ENCODE measurements at places on chromosomes 4 and X. TPM values are rescaled to one million over a fixed set of nuclear protein-coding genes. Genes with fewer than 3 reads are reported as not detected.

GRCh38 chr4:24686866-24687692 is 102.7 kb upstream of the DHX15 start:
- no peaks in the 10 kb centered on the region for H3K36me3 ChIP-seq
- no peaks in the 10 kb centered on the region for H3K4me1 ChIP-seq
- no peak overlapping the region for H3K27ac ChIP-seq
- H3K27me3 ChIP-seq, result no peaks in the 10 kb centered on the region
- no peak overlapping the region for H3K4me3 ChIP-seq
- peak; percentile 0 for DNase-seq

- H3K4me3 ChIP-seq, result no peak overlapping the region
- H3K27me3 ChIP-seq, result no peaks in the 10 kb centered on the region
- no peak overlapping the region for H3K27ac ChIP-seq
- no peaks in the 10 kb centered on the region for H3K4me1 ChIP-seq
These were observed 38.7 kb upstream of the DCLK2 start for GRCh38 chr4:150039274-150040127.

GRCh38 chr4:80610845-80611677 is 275.5 kb downstream of the CFAP299 start:
- H3K4me1 ChIP-seq, result no peaks in the 10 kb centered on the region
- H3K4me3 ChIP-seq, result no peak overlapping the region
- no peak for DNase-seq
- peaks cover 2% of the 10 kb centered on the region for H3K27me3 ChIP-seq
- H3K36me3 ChIP-seq, result no peaks in the 10 kb centered on the region
- H3K27ac ChIP-seq, result no peak overlapping the region

DNA sequence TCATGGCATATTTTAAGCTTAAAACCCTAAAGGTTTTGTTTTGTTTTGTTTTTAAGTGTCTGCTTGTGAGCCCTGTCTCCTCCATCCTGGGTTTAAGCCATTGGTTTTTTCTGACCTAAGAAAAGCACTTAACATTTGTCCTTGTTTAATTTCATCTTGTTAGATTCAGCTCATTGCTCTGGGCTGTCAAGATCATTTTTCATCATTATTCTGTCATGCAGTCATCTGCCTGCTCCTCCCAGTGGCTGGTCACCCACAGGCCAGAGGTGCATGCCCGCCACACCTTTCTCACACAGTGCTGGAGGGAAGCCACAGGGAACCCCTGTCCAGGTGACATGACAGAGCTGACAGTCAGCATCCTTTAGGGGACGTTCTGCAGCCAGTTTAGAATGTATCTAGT is 11.7 kb upstream of the REELD1 start:
- H3K36me3 ChIP-seq, result no peaks in the 10 kb centered on the region
- no peaks in the 10 kb centered on the region for H3K4me1 ChIP-seq
- H3K27me3 ChIP-seq, result no peaks in the 10 kb centered on the region
- no peak for DNase-seq
- no peak overlapping the region for H3K27ac ChIP-seq
- no peak overlapping the region for H3K4me3 ChIP-seq

DNA sequence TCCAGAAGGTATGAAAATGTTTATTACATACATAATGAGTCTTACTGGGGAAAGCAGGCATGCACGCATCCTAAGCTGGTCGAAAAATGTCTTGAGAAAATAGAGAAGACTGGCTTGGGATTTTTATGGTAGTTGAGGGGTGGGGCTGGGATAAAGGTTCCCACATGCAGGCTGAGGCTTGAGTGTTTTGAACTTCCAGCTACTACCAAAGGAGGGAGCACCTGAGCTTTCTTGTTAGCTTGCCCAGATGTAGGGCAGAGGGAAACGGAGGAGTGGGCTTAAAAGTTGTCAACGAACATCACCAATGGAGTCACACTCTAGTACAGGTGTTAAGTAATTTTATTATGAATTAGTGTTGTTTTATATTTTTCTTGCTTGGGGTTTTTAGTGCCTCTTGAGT is 39.6 kb upstream of the SRPX start:
- H3K36me3 ChIP-seq, result no peaks in the 10 kb centered on the region
- DNase-seq, result no peak
- H3K4me3 ChIP-seq, result no peak overlapping the region

GRCh38 chrX:43552703-43553102 is 103.4 kb upstream of the MAOA start:
- DNase-seq, result no peak
- H3K27ac ChIP-seq, result no peak overlapping the region
- H3K4me1 ChIP-seq, result peaks cover 4% of the 10 kb centered on the region
- no peak overlapping the region for H3K4me3 ChIP-seq

DNA sequence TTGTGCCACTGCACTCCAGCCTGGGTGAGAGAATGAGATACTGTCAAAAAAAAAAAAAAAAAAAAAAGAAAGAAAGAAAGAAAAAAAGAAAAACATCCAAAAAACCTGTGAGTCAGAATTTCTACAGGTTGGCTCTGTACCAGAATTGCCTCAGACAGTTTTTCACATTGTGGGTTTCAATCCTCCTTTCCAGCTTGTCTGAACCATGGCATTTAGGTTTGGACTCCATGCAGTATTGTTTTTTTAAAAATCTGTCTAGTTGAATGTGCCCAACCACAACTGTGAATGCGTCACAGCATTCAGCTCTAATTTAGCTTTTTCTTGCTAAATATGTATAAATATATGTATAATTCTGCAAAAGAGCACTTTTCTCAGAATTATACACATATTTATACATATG is 31.4 kb upstream of the ARSH start:
- H3K27me3 ChIP-seq, result no peaks in the 10 kb centered on the region
- no peaks in the 10 kb centered on the region for H3K36me3 ChIP-seq
- no peak overlapping the region for H3K27ac ChIP-seq
- DNase-seq, result no peak
- no peak overlapping the region for H3K4me3 ChIP-seq

GRCh38 chr4:7037425-7037824 is 5.7 kb upstream of the TADA2B start:
- H3K4me3 ChIP-seq, result no peak overlapping the region
- DNase-seq, result no peak
- H3K27me3 ChIP-seq, result no peaks in the 10 kb centered on the region
- H3K36me3 ChIP-seq, result peaks cover 5% of the 10 kb centered on the region

- no peak for DNase-seq
These were observed 59.6 kb downstream of the GPRIN3 start for GRCh38 chr4:89247951-89248350.

GRCh38 chrX:24375600-24376131 is 15.2 kb downstream of the SUPT20HL1 start:
- H3K4me3 ChIP-seq, result no peak overlapping the region
- H3K27ac ChIP-seq, result no peak overlapping the region
- H3K4me1 ChIP-seq, result peaks cover 5% of the 10 kb centered on the region
- no peak for DNase-seq
- no peaks in the 10 kb centered on the region for H3K36me3 ChIP-seq

- no peaks in the 10 kb centered on the region for H3K27me3 ChIP-seq
- peak overlapping the region; percentile 77 for H3K27ac ChIP-seq
- DNase-seq, result peak; percentile 6
- H3K4me3 ChIP-seq, result peak overlapping the region; percentile 60
- H3K4me1 ChIP-seq, result peaks cover 46% of the 10 kb centered on the region
These were observed 668 bp upstream of the TAPT1 start for GRCh38 chr4:16226816-16227461.

GRCh38 chr4:167955006-167955405 is 137.3 kb upstream of the ANXA10 start:
- H3K27me3 ChIP-seq, result no peaks in the 10 kb centered on the region
- H3K27ac ChIP-seq, result no peak overlapping the region
- no peaks in the 10 kb centered on the region for H3K36me3 ChIP-seq
- H3K4me3 ChIP-seq, result no peak overlapping the region
- DNase-seq, result no peak

- no peak overlapping the region for H3K4me3 ChIP-seq
- no peaks in the 10 kb centered on the region for H3K4me1 ChIP-seq
- H3K36me3 ChIP-seq, result no peaks in the 10 kb centered on the region
- H3K27ac ChIP-seq, result no peak overlapping the region
These were observed 33.2 kb downstream of the NPY2R start for GRCh38 chr4:155241664-155242063.

DNA sequence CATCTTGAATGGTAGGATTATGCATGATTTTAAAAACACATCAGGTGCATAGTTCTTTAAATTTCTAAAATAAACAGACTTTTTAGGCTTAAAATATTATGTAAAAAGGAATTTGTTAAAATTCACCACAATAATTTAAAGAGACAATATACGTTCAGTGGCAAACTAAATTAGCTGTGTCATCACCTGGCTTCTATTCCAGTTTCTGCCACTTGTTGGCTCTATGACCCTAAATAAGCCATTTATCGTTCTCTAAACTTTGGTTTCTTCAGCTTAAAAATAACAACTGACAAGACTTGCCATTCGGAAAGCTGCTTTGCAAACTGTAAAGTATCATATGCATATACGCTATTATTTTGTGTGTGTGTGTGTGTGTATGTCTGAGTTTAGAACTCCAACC is 141.3 kb downstream of the MGST2 start:
- no peaks in the 10 kb centered on the region for H3K36me3 ChIP-seq
- no peak overlapping the region for H3K27ac ChIP-seq
- H3K4me1 ChIP-seq, result no peaks in the 10 kb centered on the region
- DNase-seq, result no peak

GRCh38 chr4:25904748-25905082 is 9.3 kb upstream of the SMIM20 start:
- no peaks in the 10 kb centered on the region for H3K4me1 ChIP-seq
- H3K4me3 ChIP-seq, result no peak overlapping the region
- no peaks in the 10 kb centered on the region for H3K36me3 ChIP-seq
- H3K27ac ChIP-seq, result no peak overlapping the region

DNA sequence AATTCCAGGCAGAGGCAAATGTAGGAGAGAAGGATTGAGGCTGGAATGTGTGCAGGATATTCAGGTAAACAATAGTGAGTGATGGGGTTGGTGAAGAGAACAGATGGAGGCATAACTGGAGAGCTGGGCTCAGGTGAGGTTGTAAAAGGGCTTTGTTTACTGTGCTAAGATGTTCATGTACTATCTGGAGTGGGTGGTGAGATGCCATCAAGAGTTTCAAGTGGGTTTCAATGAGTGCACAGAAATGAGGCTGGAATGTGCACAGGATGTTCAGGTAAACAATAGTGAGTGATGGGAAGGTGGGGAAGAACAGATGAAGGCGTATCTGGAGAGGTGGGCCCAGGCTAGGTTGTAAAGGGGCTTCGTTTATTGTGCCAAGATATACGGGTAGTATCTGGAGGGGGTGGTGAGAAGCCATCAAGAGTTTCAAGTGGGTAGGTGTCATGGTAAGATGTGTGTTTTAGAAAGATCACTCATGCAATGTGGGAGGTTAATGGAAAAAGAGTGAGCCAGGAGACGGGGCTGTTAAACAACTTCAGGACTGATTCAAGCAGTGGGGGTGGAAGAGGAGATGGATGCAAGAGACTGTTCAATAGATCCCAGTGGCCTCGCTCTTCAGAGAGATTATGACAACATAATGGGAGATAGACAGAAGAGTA is 25.4 kb upstream of the NMU start:
- H3K27ac ChIP-seq, result no peak overlapping the region
- H3K4me1 ChIP-seq, result no peaks in the 10 kb centered on the region
- H3K36me3 ChIP-seq, result no peaks in the 10 kb centered on the region
- no peak for DNase-seq
- H3K4me3 ChIP-seq, result no peak overlapping the region

- no peaks in the 10 kb centered on the region for H3K36me3 ChIP-seq
- no peaks in the 10 kb centered on the region for H3K4me1 ChIP-seq
- H3K4me3 ChIP-seq, result no peak overlapping the region
- H3K27me3 ChIP-seq, result no peaks in the 10 kb centered on the region
These were observed 71.3 kb upstream of the ANKRD50 start for GRCh38 chr4:124783847-124784246.

- H3K4me3 ChIP-seq, result peak overlapping the region; percentile 61
- H3K36me3 ChIP-seq, result peaks cover 2% of the 10 kb centered on the region
- no peaks in the 10 kb centered on the region for H3K27me3 ChIP-seq
- peak overlapping the region; percentile 41 for H3K27ac ChIP-seq
- H3K4me1 ChIP-seq, result peaks cover 20% of the 10 kb centered on the region
These were observed 1.1 kb downstream of the NAA10 start for GRCh38 chrX:153933748-153934147.

DNA sequence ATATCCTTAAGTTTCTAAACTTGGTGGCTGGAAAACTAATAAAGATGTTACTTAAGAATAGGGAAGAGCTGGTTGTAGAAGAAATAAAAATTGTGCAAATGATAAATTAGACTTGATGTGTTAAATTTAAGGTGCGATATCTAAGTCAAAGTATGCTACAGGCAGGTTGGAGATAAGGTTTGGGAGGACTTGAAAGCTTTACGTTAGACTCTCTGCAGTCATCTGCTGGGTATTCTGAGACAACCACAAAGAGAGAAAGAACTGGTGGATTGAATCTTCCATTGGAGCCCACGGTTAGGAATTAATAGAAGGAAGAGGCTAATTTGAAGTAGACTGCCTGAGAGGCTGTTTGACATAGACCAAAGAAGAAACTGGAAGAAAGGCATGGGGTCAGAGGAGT is 7.9 kb downstream of the SMAD1 start:
- no peak overlapping the region for H3K27ac ChIP-seq
- peaks cover 12% of the 10 kb centered on the region for H3K27me3 ChIP-seq
- H3K4me1 ChIP-seq, result peaks cover 5% of the 10 kb centered on the region
- no peak overlapping the region for H3K4me3 ChIP-seq
- H3K36me3 ChIP-seq, result no peaks in the 10 kb centered on the region
- DNase-seq, result no peak

DNA sequence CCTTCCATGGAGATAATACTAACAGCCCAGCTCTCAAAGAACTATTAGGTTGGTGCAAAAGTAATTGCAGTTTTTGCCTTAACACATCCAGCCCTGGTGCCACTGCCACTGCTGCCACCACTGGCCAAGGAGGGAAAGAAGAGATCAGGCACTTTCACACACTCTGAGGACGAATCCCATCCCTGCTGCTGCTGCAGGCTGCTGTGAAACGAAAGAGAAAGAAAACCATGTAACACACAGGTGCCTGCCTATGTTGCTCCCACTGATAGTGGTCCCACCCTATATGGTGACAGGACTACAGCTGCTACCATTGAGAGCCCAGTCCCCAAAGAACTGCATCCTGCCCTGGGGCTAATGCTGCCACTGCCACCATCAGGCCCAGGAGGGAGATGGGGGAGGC is 35.1 kb downstream of the TMLHE start:
- no peaks in the 10 kb centered on the region for H3K4me1 ChIP-seq
- no peaks in the 10 kb centered on the region for H3K27me3 ChIP-seq
- no peak overlapping the region for H3K4me3 ChIP-seq
- DNase-seq, result no peak

GRCh38 chrX:100289066-100289558 is 121.0 kb downstream of the PCDH19 start:
- no peaks in the 10 kb centered on the region for H3K27me3 ChIP-seq
- H3K27ac ChIP-seq, result no peak overlapping the region
- no peak for DNase-seq
- H3K4me3 ChIP-seq, result no peak overlapping the region

Gene PPEF1
- 0.59 TPM for total RNA-seq

Gene TADA2B
- 36.6 TPM for total RNA-seq

Gene GLRA2
- total RNA-seq, result not detected

Gene CDS1
- 0.22 TPM for total RNA-seq

Gene DACH2
- total RNA-seq, result not detected
